Aorta (tissue), 5 donors: ENCODE measurements at places on chromosomes 1 and 21. TPM values are rescaled to one million over a fixed set of nuclear protein-coding genes. Genes with fewer than 3 reads are reported as not detected.

- H3K4me1 ChIP-seq = no peaks in the 10 kb centered on the region
- DNase-seq = no peak
- H3K27me3 ChIP-seq = peaks cover 2% of the 10 kb centered on the region
- no peak overlapping the region for H3K4me3 ChIP-seq
- H3K36me3 ChIP-seq = no peaks in the 10 kb centered on the region
Observed at GRCh38 chr1:107689159-107689558, 275.8 kb downstream of the VAV3 start.

DNA sequence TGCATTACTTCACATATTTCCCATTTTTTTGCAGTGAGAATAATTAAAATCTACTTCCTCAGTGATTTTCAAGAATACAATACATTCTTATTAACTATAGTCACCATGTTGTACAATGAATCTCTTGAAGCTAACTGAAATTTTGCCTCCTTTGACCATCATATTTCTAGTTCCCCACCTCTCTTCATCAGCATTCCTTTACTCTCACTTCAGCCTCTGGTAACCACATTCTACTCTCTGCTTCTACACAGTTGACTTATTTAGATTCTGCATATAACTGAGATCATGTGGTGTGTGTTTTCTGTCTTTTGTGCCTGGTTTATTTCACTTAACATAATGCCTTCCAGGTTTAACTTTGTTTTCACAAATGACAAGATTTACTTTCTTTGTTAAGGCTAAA lies 304.4 kb upstream of the LYPLAL1 start:
- H3K27me3 ChIP-seq = no peaks in the 10 kb centered on the region
- no peaks in the 10 kb centered on the region for H3K36me3 ChIP-seq
- no peak for DNase-seq
- H3K4me1 ChIP-seq = no peaks in the 10 kb centered on the region

- no peaks in the 10 kb centered on the region for H3K36me3 ChIP-seq
- H3K27ac ChIP-seq = no peak overlapping the region
- DNase-seq = no peak
- no peak overlapping the region for H3K4me3 ChIP-seq
Observed at GRCh38 chr1:29412591-29412990, 176.3 kb downstream of the PTPRU start.

DNA sequence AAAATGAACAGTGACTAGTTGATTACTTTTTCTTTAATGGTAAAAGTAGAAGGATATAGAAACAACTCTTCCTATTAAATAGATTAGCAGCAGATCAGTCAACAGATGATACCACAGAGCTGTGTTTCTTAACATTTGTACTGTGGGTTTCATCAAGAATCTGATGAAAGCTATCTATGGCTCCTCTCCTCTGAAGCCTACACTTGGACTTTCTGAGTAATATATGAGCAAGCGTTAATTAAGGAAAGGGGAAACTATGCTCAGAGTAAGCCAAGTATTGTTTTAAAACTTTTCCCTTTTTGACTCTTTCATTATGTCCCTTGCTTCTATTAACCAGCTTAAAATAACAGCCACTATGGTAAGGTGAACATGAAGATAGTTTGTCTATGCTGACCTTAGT lies 10.8 kb downstream of the ARID4B start:
- H3K36me3 ChIP-seq = no peaks in the 10 kb centered on the region
- no peak overlapping the region for H3K27ac ChIP-seq
- no peak for DNase-seq
- H3K27me3 ChIP-seq = no peaks in the 10 kb centered on the region

GRCh38 chr21:14591377-14591776 lies 45.3 kb upstream of the SAMSN1 start:
- no peaks in the 10 kb centered on the region for H3K4me1 ChIP-seq
- no peak for DNase-seq
- H3K4me3 ChIP-seq = no peak overlapping the region
- no peaks in the 10 kb centered on the region for H3K27me3 ChIP-seq
- no peaks in the 10 kb centered on the region for H3K36me3 ChIP-seq

- DNase-seq = no peak
- H3K27ac ChIP-seq = no peak overlapping the region
- no peaks in the 10 kb centered on the region for H3K27me3 ChIP-seq
- H3K4me3 ChIP-seq = no peak overlapping the region
Observed at GRCh38 chr1:210686841-210687240, 358.1 kb downstream of the HHAT start.

GRCh38 chr1:116855773-116856201 lies 53.9 kb upstream of the PTGFRN start:
- H3K4me1 ChIP-seq = peaks cover 2% of the 10 kb centered on the region
- no peaks in the 10 kb centered on the region for H3K36me3 ChIP-seq
- H3K27ac ChIP-seq = no peak overlapping the region

- no peaks in the 10 kb centered on the region for H3K27me3 ChIP-seq
- H3K4me1 ChIP-seq = no peaks in the 10 kb centered on the region
- no peak overlapping the region for H3K27ac ChIP-seq
- H3K36me3 ChIP-seq = no peaks in the 10 kb centered on the region
- no peak overlapping the region for H3K4me3 ChIP-seq
- no peak for DNase-seq
Observed at GRCh38 chr21:40166291-40166843, 299.1 kb downstream of the PCP4 start.

DNA sequence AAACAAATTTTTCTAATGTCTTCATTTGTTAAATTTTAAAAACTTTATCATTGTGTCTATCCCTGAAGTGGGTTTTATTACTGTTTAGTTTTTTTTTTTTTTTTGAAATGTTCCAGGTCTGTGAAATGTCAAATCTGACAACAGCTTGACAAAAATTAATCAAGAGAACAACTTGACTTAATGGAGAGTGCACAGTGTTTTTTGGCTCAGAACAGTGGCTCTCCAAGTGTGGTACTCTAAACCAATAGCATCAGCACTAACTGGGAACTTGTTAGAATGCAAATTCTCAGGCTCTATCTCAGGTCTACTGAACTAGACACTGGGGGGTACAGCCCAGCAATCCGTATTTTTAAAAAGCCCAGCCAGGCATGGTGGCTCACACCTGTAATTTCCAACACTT lies 49.2 kb downstream of the ATP1B1 start:
- no peak for DNase-seq
- no peak overlapping the region for H3K27ac ChIP-seq
- H3K36me3 ChIP-seq = no peaks in the 10 kb centered on the region
- no peaks in the 10 kb centered on the region for H3K4me1 ChIP-seq
- no peaks in the 10 kb centered on the region for H3K27me3 ChIP-seq

DNA sequence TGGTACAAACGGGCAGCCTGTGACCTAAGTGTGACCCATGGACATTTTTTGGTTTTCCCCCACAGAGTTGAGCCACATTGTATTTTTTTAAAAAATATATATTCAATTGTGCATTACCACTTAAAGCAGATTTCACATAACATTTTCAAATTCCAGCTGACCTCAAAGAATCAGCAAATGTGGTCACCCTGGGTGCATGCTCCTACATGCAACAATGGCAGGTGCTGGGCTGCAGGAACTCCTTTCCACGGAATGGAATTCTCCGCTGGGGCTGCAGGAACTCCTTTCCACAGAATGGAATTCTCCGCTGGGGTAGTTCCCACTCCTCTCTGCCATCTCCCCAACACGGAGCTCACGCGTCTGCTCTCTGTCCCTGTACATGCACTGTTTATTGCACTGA lies 68.7 kb downstream of the MAP10 start:
- no peaks in the 10 kb centered on the region for H3K27me3 ChIP-seq
- no peak overlapping the region for H3K4me3 ChIP-seq
- no peak overlapping the region for H3K27ac ChIP-seq
- no peaks in the 10 kb centered on the region for H3K4me1 ChIP-seq
- DNase-seq = no peak
- no peaks in the 10 kb centered on the region for H3K36me3 ChIP-seq

GRCh38 chr1:94553323-94553730 lies 11.8 kb upstream of the F3 start:
- H3K27me3 ChIP-seq = no peaks in the 10 kb centered on the region
- no peak for DNase-seq
- H3K4me3 ChIP-seq = no peak overlapping the region
- no peaks in the 10 kb centered on the region for H3K36me3 ChIP-seq

- H3K4me3 ChIP-seq = no peak overlapping the region
- no peaks in the 10 kb centered on the region for H3K36me3 ChIP-seq
- no peaks in the 10 kb centered on the region for H3K27me3 ChIP-seq
- H3K4me1 ChIP-seq = no peaks in the 10 kb centered on the region
- DNase-seq = no peak
- no peak overlapping the region for H3K27ac ChIP-seq
Observed at GRCh38 chr1:82086739-82087138, 286.0 kb downstream of the ADGRL2 start.

DNA sequence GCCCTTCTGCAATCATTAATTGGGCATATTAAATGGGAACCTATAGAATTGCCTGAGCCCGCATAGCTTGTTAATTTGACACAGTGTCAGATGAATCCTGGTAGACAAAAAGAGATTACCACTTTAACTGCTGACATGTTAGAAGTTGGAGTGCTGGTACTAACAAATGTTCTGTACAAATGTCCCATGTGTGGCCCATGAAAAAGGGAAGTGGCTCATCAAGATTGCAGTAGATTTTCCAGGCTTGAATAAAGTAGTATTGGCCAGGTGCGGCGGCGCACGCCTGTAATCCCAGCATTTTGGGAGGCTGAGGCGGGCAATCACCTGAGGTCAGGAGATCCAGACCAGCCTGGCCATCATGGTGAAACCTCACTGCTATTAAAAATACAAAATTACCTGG lies 45.6 kb downstream of the GNPAT start:
- no peaks in the 10 kb centered on the region for H3K36me3 ChIP-seq
- H3K4me1 ChIP-seq = no peaks in the 10 kb centered on the region
- H3K27ac ChIP-seq = no peak overlapping the region
- DNase-seq = no peak

GRCh38 chr1:55050283-55050682 lies 10.9 kb downstream of the PCSK9 start:
- no peaks in the 10 kb centered on the region for H3K4me1 ChIP-seq
- H3K27ac ChIP-seq = no peak overlapping the region
- no peak overlapping the region for H3K4me3 ChIP-seq
- DNase-seq = no peak
- H3K36me3 ChIP-seq = no peaks in the 10 kb centered on the region

DNA sequence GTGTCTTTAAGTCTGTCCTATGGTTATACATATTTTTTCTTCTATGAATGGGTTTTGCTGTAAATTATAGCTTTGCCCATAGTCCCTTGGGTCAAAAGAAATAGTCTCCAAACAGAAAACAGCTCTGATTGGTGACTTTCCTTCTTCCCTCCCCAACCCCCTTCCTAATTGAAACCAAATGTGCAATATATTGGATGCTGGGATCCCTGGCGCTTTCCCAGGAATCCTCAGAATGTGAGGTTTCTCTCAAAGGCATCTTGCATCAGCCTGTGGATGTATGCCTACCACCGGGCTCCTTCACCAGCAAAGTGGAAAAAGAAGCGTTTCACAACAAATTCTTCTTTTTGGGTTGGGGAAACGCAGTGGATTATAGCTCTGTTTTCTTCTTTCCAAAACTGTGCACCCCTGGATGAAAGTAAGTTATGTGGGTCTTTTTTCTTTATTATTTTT lies at the start of gene DDR2:
DDR2 (plus strand) TSS at position 248 of the 450 bp plus-strand sequence. CDS start 86,600 bp downstream, outside the sequence.
- no peaks in the 10 kb centered on the region for H3K36me3 ChIP-seq
- peak within 1 kb of the TSS; percentile 95 for H3K27ac ChIP-seq
- peaks cover 17% of the 10 kb centered on the region for H3K4me1 ChIP-seq
- no peaks in the 10 kb centered on the region for H3K27me3 ChIP-seq
- peak within 1 kb of the TSS; percentile 66 for H3K4me3 ChIP-seq
- DNase-seq = peak; percentile 77

DNA sequence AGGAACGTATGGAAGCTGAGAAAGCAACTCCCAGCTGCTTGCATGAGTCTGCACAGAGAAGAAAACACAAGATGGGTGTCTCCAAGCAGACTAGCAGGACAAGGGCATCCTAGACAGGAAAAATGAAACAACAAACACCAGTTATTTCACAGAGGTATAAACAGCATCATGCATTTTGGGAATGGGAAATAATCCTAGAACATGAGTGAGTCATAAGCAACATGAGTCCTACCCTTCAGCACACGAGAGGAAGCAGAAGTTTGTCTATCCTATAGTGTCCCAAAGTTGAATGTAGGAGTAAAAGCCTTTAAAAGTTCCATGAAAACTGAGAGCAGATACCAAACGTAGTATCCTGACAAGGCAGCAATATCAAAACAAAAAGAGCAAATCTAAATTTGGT lies 11.3 kb upstream of the FRRS1 start:
- H3K4me1 ChIP-seq = no peaks in the 10 kb centered on the region
- H3K4me3 ChIP-seq = no peak overlapping the region
- no peaks in the 10 kb centered on the region for H3K27me3 ChIP-seq
- no peak overlapping the region for H3K27ac ChIP-seq

- no peak overlapping the region for H3K27ac ChIP-seq
- no peak for DNase-seq
- H3K27me3 ChIP-seq = no peaks in the 10 kb centered on the region
- H3K4me1 ChIP-seq = no peaks in the 10 kb centered on the region
- no peak overlapping the region for H3K4me3 ChIP-seq
Observed at GRCh38 chr21:14858311-14858710, 206.5 kb downstream of the NRIP1 start.

DNA sequence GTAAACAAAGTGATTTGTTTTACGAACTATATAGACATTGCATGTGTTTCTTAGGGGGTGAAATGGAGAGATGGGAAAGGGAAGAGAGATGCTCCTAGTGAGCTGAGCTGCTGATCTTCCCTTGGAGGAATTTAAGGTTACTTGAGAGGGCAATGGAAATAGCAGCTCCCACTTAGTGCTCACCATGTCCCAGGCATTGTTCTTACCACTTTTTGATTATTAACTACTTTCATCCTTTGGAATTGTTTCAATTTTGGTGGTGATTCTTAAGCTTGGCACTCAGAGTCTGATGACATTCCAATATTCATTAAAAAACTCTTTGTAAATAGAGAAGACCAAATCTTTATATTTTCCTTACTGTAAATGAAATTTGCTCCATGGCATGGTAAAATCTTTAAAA lies 124.9 kb downstream of the ITSN1 start:
- no peak for DNase-seq
- no peaks in the 10 kb centered on the region for H3K27me3 ChIP-seq
- H3K36me3 ChIP-seq = peaks cover 7% of the 10 kb centered on the region
- peaks cover 3% of the 10 kb centered on the region for H3K4me1 ChIP-seq
- no peak overlapping the region for H3K27ac ChIP-seq

The FCAMR gene
- total RNA-seq = not detected

The AUNIP gene
- total RNA-seq = not detected

The CYP4A11 gene
- total RNA-seq = 0.15 TPM

The LPAR3 gene
- total RNA-seq = 0.33 TPM

The C1orf21 gene
- total RNA-seq = 44.0 TPM

The SERINC2 gene
- 2.5 TPM for total RNA-seq
